Tibial nerve (tissue), 4 donors: ENCODE measurements at places on chromosomes 6 and 20. TPM values are rescaled to one million over a fixed set of nuclear protein-coding genes. Genes with fewer than 3 reads are reported as not detected.

- DNase-seq: no peak
Measured at GRCh38 chr20:39268491-39268951, 306.4 kb downstream of the DHX35 start.

- DNase-seq: no peak
Measured at GRCh38 chr6:141445928-141446628, 686.6 kb upstream of the GJE1 start.

DNA sequence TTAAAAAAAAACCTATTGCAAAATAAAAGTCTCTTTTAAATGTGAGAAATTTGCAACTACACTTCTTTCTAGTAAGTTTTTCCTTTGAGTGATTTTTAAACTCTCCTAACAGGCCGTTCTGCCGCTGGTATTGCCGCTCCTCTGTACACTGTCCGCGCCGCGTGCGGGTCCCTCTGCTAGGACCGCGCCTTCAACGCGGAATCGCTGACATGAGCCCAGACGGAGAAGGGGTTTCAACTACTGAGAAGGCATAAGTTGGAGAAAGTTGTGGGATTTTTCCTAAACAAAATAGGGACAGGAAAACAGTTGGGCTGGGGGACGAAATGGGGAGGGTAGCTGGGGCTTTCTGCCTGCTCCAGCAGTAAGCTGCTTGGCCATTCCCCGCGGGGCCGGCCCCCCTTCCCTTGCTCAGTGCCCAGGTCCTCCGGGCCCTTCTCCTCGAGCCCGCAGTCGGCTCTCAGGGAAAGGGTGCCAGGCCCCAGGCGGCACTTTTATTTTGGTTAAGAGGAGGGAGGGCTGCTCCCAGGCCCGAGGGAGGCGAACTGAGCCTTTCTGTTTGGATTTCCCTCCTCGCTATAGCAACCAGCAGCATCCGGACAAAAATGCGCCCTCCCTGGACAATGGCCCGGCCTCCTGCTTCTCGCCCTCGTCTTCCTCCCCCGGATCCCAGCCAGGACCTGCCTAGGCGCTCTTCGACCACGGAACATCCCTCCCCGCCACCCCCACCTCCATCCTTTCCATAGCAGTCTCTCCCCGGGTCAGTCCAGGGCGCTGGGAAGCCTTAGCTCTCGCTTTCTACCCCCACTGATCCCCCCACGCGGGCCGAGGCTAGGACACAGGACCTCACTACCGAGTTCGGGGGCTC lies 6.8 kb upstream of the POU3F2 start:
- no peak for DNase-seq

DNA sequence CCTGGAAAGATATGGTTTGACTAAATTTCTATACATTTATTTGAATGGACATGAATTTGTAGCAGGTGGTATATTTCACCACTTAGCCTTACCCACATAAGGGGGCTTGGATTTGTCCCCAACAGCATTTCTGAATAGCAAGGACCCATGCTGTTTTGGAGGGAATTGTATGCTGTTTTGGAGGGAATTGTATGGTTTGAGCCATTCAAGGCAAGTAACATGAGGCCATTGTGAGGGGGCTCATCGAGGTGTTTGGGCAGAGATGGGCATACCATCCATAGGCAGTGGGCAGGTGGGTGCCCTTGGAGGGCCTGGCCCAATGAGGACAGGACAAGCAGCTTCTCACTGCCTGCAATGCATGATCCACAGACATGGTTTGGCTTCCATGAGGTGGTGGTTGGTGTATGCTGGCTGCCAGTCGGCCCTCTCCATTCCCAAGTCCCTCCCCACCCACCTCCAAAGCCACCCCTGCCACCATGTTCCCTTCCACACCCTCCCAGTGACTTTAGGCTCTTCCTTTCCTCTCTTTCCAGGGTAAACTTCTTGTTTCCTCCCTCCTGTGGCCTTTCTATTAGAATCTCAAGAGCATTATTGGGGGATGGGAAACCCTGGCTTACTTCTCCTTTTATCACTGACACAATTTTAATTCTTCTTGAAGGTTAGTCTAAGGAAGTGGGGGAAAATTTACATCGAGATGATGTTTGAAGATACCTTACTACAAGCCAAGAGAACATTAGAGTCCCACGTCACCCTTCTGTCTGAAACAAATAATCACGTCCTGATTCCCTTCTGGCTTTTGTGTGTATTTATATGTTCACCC lies 13.2 kb upstream of the PXDC1 start:
- DNase-seq: no peak

DNA sequence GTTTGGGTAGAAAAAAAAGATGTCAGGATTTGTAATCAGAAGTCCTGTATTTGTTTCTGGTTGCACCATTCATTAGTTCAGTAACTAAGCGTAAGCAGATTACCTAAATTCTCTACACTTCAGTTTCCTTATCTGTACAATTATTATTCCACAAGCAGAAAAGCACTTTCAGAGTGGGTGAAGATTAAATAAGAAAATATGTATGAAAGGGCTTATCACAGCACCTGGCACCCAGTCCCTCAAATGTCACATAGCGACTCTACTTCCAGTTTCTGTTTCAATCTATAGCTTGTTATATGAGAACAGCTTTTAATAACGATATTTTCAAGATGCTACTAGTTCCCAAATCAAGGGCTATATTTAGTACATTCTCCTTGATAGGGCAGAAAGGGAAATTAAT lies 31.4 kb downstream of the RGS17 start:
- DNase-seq: no peak

DNA sequence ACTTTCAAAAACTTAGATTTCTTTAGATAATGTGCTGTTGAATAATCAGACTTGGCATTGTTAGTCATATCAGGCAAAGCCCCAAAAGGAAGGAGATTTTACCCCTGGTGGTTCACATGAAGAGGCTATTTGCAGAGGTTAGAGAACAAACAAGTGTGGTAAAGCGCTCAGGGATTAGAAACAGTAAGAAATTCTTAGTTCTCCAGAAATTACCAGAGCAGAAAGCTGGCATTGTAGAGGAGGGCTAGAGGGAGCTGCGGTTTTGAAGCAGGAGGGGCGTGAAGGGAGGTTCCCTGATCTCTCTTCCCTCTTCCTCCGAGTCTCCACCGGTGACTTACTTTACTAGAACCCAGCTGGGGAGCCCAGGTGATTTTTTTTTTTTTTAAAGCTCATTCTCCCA lies 10.2 kb downstream of the MYO6 start:
- DNase-seq: no peak

Gene TSPO2
- total RNA-seq: not detected

- no peak for DNase-seq
Measured at GRCh38 chr6:11614534-11615213, 77.1 kb downstream of the TMEM170B start.

- DNase-seq: no peak
Measured at GRCh38 chr6:35897036-35897435, 23.9 kb downstream of the SRPK1 start.
